H7 (cell line): ENCODE measurements at places on chromosomes 1 and 21.

DNA sequence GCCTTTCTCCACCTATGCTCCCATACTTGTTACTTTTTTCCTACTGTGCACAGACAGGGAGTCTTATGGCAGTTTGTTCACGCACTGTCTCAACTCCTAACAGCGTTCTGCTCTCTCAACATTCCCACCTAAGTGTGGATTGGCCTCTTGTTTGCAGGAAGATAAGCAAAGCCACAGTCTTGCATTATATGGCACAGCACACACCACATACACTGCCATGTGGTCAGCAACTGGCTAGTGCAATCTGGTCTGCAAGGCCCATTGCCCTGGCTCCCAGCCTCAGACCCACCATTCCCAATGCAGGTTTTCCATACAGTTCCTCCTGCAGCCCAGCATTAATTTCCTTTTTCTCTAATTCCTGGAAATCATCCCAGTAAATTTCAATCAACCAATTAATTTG is 38.3 kb upstream of the LAMC2 start:
- DNase-seq, result no peak

GRCh38 chr21:44658913-44659595 is 1.3 kb downstream of the KRTAP12-3 start:
- peak; percentile 46 for DNase-seq

- no peak for DNase-seq
These were observed 613.0 kb upstream of the BEND5 start for GRCh38 chr1:49389699-49390098.

GRCh38 chr21:37532868-37533780 is 166.6 kb downstream of the DYRK1A start:
- DNase-seq, result no peak

DNA sequence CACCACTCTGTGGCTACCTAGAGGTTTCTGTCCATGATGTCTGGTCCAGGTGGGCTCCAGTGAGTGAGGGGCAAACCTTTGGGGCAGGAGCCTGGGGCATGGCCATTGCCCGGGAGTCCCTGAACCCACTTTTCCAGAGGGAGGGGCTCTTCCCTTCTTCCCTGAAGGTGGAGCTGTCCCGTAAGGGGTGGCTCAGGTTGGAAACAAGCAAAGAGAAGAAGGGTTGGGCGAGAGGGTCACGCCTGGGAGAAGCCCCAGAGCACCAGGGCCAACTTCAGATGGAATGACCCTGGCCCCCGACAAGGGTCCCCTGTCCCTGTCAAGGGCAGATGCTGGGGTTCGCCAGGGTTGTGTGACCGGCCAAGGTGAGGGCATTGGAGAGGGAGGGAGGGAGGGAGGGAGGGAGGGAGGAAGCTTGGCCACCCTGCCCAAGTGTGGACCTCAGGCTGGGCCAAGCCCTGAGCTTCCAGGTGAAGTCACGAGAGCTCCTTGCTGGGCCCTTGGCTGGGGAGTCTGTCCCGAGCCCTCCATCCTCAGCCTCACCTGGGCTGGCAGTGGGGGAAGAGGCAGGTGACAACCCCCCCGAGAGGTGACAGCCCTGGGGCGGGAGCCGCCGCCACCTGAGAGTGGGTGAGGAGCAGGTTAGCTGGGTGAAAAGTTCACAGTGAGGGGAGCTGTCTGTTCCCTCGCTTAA is 69.6 kb downstream of the DHRS3 start:
- peak; percentile 38 for DNase-seq

GRCh38 chr1:181352695-181353094 is 130.6 kb upstream of the CACNA1E start:
- DNase-seq, result no peak

DNA sequence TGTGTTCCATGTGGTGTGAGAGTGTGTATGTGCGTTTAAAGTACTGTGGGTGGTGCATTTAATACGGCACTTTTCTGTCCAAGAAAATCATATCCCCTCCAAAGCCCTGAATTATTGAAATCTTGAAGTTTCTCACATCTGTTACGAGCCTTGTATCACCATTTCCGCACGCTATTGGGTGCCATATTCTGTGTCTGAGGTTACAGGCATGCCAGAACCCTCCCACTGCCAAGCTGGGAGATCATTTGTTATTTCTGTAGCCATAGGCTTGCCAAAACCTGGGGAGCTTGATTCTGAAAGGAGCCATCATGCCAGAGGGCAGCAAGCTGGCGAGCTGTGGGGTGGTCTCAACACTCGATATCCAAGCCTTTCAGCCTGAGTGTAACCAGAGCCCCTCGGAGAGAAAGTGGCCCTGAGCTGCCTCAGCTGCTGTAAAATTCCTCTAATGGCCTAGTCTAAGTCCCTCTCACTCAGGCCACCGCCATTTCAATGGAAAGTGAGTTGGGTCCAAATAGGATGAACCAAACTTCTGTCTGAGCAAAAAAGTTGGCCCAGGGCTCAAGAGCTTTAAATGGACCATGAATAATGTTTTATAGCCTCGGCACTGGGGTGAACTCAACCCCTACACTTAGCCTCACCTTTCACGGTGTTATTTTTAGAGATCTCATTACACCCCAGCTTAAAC is 298.4 kb upstream of the DUSP10 start:
- DNase-seq, result no peak

GRCh38 chr1:6635910-6636760 is 11.5 kb downstream of the THAP3 start:
- DNase-seq, result no peak

- peak; percentile 90 for DNase-seq
These were observed 22.6 kb downstream of the CASP9 start for GRCh38 chr1:15501208-15502032.

DNA sequence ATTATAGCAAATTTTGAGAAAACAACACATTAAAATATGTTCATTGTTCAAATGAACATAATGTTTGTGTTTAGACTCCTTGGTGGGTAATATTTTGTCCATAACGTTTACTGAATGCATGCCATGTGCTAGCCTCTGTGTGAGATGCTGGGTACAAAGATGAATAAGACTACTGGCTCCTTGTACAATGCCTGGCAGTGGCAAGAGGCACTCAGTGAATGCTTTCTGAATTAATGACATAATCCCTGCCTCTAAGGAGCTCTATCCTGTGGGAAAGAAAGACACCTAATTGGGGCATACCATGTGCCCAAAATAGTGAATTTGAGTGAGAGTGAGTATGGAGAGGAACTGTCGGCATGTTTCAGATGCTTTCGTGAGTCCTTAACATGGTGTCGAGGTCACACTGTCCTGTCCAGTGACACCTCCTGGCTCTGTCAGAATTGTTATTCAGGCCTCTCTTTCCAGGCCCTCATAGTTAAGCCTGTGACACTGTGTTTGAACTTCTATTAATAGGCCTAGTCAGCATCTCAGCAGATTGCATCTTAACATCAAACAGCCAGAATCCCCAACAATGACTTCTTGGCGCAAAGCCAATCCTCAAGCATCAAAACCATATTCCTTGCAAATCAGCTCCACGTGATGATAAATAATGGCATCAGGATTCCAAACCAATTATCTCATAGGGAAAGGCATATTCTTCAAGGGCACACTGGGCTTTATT is 32.8 kb upstream of the S1PR1 start:
- no peak for DNase-seq

DNA sequence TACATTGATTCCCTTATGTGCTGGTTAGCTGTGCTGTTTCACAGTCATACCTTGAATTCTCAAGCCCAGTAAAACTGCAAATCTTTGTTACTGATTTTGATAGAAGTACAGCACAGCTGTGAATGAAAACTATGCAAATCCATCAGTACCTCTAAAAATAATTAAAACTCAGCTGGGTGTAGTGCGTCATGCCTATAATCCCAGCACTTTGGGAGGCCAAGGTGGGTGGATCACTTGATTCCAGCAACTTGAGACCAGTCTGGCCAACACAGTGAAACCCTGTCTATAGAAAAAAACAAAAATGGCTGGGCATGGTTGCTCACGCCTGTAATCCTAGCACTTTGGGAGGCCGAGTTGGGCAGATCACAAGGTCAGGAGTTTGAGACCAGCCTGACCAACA is 61.2 kb downstream of the NUP210L start:
- no peak for DNase-seq

DNA sequence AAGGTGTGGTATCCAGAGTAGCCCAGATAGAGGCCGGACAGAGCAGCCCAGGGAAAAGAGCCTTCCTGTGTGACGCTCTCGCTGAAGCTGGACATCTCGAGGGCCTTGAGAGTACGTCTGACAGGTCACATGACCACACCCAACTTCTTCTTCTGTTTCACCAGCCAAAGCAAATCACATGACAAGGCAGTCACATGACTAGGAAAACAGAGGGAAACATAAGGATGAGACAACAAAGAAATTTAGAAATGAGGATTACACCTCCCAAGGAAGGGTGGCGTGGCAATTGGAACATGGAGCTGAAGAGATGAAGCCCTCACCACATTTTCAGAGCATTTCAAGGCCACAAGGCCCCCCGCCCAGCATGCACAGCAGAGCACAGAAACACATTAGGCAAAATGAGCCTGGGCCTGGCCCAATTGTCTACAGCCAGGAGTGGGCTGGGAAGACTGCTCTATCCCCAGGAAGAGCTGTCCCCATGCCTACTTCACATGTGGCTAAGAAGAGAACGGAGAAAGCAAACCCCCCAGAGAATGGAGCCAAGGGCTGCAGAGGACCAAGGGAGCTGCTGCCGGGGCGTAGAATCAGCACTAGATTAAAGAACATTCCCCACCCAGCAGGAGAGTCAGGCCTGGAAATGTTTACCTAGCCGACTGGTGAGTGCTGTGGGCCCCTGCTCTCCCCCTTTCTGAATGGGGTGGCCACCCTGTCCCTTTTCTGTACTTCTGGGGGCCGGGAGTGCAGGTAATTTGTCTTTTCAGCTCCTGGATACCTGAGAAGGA is 305.1 kb downstream of the NPHP4 start:
- DNase-seq, result peak; percentile 42

- DNase-seq, result no peak
These were observed 37.3 kb upstream of the ZC3H12A start for GRCh38 chr1:37437087-37437486.

DNA sequence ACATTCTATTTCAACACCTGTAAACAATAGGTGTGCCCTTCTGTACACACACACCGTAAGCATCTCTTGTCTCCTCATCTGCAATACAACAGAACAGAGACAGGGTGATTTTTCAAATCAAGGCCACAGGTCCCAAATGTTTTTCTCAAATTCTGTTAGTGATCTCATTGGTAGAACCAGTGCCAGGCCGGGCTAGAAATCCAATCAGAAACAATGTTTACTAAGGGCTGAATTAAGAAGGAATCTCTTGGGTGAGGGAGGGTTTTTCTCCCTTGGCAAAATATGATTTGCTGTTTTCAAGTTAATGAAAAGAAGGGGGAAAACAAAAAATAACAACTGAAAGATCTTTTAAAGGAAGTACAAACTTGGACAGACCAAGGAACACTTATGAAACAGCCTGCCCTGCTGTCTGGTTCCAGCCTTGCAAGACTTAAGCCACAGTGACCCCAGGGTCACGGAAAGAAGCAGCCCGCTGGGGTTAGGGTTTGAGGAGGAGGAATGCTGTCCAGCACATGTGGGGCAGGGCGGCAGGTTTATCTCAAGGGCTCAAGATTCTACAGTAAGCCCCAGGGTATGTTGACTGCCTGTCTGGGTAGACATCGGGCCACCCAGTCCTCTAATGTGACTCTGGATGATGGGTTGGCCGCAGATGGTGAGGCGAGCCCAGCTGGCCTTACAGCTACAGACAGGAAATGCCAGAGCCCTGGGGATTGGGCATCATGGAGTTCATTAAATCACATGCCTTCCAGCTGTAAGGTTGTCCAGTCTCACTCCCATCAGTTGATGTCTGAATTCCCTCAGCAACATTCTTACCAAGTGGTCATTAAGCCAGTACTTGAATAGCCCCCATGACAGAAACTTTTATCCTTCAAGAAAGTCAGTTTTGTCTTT is 73.3 kb upstream of the SLC44A3 start:
- DNase-seq, result no peak

DNA sequence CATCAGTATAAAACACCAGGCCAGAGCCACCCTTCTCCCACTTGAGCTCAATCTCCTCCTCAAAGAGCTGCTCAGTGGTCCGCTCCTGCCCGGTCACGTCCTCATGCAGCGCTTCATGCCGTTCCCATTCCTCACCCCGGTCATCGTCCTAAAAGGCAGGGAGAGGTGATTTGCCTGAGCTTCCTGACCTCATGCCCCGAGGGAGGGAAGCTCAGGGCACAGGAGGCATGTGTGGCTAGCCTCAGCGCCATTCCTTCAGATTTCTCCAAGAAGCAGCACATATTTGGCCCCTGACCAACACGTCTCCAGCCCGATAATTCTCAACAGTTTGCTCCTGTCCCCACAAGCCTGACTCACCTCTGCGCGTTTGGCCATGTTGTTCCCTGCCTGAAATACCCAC is 4.2 kb upstream of the GPN2 start:
- DNase-seq, result no peak

DNA sequence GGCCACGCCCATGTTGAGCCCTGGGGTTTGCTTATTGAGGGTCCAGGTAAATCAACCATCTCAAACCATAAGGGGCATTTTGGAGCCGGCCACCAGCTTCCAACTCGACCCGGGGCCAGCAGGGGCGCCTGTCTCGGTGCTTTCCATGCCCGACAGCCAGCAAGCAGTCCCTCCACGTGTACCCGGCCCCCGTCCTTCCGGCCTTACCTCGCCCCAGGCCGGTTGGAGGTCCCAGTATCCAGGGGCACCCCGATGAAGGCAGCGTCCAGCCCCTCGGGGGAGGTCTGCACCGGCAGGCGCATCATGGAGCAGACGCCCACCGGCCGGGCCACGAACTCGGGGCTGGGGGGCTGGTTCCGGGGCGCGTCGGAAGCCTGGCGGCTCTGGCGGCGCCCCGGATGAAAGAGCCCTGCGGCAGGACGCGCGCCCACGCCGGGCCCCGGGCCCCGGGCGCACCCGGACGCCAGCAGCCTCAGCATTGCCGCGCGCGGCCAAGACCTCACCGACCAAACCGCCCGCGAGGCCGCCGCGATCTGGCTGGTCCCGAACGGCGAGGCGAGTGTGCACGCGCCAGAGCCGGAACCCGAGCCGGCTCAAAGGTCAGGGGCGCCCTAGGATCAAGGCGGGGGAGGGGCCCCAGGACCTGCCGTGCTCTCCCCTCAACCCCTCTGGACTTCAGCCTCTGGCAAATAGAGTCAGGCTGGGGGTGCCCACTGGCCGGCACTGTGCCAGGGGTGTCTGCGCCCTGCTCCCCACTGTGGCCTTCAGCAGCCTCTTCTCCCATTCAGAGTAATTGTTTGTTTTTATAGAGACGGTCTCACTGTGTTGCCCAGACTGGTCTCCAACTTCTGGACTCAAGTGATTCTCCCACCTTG is at the start of gene AGMAT:
TSS of gene AGMAT (minus strand) at position 563 of the 875 bp plus-strand sequence. CDS start at position 479, 84 bp downstream.
- DNase-seq, result peak; percentile 93

DNA sequence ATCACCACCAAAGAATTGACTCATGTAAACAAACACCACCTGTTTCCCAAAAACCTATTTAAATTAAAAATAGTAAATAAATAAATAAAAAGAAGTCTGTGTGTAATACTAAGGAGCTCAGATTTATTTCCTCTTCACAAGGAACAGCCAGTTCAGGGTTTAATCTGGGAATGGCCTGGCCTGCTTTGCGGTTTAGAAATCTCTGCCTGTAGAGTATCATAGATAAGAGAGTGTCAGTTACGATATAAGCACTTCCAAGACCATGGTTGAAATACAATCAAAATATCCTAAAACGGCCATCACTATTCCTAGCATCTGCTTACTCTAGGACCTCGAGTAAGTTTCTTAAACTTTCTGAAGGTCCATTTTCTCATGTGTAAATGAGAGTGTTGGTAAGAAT is 274.4 kb downstream of the PLPP3 start:
- no peak for DNase-seq
